Hippocampal formation (tissue), 2 donors: ENCODE measurements at places on chromosomes 5 and 9.

- no peak for DNase-seq
These were observed 50.7 kb upstream of the UBAC1 start for GRCh38 chr9:136011703-136012496.

DNA sequence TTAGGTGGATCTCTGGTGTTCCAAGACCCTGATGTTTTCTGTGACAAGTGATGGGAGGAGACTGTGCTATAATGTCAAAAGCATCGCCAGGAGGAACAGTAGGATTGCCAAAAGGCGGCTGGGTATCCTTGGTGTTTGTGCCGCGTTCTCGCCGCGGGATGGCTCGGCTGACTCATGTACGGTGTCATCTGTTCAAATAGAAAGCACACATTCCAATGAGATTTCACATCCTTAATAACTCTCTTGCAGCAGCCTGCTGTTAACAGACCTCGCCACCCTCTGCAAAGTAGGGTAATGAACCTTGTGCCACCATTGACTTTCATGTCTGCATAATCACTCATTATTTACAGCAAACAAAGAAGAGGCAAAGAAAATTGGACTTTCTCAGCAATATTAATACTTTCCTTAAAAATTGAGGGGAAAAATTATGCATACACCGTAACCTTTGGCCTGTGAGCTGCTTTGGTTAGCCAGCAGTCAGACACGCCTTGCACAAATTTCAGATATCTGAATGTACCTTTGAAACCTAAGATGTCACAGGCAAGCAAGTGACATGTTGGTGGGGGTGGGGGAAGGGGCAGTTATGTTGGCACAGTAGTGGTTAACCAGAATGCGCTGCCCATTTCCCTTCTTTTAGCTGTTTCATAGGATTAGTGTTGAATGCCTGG is 289.4 kb downstream of the EFNA5 start:
- no peak for DNase-seq

DNA sequence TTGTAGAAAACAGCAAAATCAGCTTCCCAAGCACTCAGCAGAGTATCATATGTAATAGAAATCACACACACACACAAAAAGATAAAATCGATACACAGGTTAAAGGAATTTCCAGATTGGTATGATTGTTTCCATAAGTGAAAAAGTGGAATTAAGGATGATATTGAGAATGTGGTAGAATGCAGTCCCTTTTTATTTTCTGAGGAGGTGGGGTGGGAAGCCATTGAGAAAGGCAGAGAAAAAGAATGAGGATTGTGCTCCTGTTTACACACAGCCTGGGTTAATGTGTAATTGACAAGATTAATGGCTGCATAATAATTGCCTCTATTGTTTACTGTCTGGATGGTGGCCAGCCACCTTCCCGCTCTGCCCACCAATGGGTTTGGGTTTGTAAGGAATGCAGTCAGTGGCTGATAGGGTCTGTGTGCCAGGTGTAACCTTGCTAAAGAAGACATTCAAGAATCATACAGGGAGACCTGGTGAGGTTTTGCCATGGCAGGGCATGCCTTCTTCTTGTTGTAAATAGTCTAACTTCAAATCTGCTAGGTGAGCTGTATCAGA is 177.2 kb upstream of the MAP3K1 start:
- DNase-seq: no peak

DNA sequence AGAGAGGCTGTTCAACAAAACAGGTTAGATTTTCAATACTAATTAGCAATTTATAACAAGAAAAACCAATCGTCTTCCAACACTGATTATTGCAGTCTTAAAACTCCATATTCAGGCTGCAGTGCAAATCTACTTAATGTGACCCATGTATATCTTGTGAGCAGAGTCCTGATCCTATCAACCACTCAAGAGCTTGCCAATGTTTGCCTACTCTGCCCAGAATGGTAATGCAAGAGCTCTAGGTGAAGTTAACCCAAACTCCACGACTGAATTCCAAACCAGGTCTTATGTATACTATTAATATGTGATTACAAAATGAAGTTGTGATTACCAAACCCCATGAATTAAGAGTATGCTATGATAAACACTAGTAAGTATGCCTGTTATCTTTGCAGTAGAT is 17.1 kb downstream of the EFNA5 start:
- no peak for DNase-seq

- DNase-seq: no peak
These were observed 512.9 kb upstream of the PTGER4 start for GRCh38 chr5:40166802-40167201.

GRCh38 chr5:140372971-140373487 is 13.0 kb downstream of the SLC4A9 start:
- DNase-seq: peak; percentile 72

DNA sequence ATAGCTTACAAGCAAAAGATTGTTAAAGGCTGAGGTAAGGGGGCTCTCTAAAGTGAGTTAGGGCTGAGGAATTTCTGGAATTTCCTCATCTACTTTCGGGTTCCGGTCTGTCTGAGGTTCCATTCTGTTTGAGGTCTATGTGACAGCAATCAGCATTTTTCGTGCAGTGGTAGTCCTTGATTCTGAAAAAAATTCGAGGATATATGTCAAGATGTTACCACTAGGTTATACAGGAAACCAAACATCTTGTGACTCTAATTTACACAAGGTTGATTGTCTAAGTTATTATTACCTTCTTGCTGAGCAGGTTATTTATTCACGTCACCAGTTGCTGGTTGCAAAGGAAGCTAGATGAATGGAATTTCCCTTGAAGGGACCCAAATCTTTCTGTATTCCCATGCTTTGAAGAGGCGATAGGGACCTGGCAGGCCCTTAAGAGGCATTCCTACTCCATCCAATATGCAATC is 35.2 kb downstream of the RLN2 start:
- no peak for DNase-seq
